Gastrocnemius medialis (tissue), 4 donors: ENCODE measurements at places on chromosomes 2 and 18. TPM values are rescaled to one million over a fixed set of nuclear protein-coding genes. Genes with fewer than 3 reads are reported as not detected.

Gene SLC9A4
- total RNA-seq: not detected

Gene FBXO48
- total RNA-seq: 1.7 TPM

Gene C1QL2
- total RNA-seq: not detected

Gene ADI1
- total RNA-seq: 98.6 TPM

Gene PFN4
- not detected for total RNA-seq

Gene C2orf74
- total RNA-seq: 6.6 TPM

DNA sequence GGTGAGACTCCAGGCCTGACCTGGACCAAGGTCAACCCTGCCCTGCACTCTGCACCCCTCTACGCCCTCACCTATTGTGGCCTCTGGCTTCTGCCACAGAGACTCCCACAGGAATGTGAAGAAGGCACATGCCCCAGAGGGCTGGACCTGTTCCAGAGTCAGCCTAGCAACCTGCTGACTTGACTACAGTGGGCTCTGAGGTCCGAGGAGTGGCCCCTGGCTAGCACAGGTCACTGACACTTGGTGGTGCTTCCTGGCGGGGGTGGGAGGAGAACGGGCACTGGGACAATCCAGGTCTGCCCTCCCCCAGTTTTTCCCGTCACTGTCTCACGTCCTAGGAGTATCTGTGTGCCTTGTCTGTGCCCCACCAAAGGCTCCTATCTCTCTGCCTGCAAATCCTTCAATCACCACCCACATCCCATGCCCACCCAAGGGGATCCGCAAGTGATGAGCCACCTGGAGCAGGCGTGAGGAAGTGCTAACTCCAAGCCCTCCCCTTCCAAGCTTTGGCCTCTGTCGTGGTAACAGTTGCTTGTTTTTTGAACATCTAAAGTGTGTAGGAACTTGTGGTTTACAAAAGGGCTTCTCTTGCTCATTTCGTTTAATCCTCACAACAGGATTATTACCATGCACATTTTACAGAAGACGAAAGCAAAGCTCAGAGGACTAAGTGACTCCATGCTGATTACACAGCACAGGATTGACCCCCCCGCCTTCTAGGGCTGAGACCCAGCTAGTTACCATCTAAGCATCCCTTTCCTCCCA lies 86.2 kb downstream of the MCFD2 start:
- DNase-seq: no peak

DNA sequence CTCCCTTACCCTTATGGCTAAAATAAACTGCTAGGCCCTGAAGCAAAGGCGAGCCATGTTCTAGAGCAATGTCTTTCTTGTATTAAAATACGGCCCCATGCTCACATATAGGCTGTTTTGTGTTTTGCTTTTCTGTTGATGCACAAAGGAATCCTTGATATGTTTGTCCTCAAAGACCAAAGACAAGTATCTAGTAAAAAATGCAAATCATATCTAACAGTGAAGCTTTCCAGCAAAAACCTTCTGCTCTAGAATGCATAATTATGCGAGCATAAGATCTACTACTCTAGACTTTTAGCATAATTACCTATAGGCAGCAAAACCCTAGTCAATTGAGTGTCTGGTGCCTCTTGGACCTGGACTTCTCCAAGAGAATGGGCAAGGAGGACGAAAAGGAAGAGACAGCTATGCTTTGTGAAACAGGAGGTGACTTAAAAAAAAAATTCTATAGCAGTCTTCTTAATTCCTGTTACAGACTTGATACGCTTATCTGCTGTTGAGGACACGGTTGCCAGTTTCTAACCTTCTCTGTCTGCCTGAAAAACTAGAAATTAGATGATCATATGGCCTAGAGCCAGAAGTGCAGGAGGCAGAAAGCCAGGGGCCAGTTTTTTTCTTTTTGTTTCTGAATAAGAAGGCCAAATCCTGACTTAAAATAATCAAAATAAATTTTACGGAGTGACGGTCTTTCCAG lies 1.5 kb upstream of the AMMECR1L start:
- DNase-seq: no peak

DNA sequence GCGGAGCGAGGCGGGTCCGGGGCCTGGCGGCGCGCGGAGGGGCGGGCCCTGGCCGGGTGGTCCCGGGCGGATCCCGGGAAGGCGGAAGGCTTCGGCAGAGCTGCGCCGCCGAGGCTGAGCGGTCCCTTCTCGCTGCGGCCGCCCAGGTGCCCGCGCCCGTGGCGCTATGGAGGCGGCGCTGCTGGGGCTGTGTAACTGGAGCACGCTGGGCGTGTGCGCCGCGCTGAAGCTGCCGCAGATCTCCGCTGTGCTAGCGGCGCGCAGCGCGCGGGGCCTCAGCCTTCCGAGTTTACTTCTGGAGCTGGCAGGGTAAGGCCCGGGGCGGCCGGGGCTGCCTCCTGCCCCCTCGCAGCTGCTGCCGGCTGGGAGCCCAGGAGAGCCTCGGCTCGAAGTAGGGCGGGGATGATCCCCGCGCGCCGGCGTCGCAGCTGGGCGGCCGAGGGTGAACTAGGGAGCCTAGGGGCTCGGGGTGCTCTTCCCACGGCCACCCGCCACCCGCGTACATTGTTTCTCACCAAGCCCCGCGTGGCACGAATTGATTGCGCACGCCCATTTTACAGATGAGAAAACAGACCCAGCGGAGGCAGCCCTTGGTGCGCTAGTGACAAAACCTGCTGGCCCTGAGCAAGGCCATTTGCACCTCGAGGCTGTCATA lies at the start of gene SLC66A3:
TSS of gene SLC66A3 (plus strand) at position 87 of the 655 bp plus-strand sequence. CDS start at position 167, 80 bp downstream.
- DNase-seq: no peak

DNA sequence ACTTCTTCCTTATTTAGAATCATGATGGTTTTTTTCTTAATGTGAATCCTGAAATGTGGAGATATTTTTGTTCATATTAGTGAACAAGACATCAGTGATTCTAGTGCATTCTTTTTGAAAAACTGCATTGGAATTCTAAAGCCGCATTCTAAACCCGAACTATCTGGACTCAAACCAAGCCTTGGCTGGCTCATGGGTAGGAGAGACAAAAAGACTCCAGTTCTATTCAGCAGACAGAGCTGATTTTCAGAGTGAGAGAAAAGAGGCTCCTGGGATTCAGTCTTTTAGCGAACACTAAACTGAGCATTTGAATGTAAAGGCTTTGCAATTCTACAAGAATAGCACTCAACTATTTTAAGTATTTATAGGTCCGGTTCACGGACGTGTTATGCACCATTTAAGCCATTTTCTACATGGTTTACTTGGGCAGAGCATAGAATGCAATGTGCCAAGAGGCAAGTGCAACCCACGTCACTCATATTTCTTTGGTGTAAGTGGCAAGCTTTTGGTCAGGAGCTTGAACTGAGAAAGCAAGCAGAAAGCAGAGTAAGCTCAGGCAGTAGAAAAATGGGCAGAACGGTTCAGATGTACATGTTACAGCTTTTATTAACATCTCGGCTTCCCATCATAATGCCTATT lies 227.3 kb upstream of the RAB12 start:
- no peak for DNase-seq

GRCh38 chr18:65415098-65415497 lies 335.7 kb upstream of the CDH7 start:
- no peak for DNase-seq

DNA sequence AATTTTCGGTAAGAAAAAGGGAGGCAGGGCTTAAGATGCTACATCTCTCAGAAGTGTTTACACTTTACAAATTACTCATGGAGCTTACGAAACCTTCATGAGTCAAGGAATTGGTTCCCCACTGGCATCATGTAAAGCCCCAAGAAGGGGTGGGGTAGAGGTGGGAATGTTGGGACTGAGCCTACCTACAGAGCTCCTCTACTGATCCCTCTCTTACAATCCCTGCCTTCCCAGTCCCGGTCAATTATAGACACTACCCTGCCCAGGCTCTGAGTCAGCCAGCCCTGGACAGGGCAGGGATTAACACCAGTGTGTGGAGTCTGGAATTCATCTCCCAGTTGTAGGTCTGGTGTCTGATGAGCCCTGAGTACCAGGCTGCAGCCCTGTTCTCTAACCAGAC lies 248.9 kb downstream of the PAX3 start:
- no peak for DNase-seq

DNA sequence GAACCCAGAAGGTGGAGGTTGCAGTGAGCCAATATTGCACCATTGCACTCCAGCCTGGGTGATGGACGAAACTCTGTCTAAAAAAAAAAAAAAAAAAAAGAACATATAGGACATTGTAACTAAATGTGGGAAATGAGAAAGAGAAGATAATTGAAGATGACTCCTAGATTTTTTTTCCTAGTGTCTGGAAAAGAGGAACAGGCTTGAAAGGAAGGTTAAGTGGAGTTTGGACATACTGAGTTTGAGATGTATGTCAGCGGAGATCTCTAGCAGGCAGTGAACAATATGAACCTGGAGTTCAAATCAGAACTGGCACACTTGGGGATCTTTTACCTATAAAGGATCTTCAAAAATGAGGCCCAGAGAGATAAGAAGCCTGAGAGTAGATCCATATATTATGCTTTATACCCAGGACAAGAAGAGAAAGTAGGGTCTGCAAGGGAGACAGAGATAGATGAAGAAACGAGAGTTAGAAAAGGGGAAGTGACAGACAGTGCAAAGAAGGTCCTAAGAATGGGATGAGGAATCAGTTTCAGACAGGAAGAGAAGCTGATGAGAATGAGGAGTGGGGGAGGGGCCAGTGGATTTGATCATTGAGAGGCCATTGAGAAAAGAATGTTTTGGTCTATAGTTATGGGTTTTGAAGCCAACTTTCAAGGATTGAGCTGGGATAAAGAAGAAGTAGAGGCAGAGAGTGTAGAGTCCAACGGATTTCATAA lies 46.9 kb upstream of the CD28 start:
- no peak for DNase-seq
